ENCODE measurements at places on chromosomes 4 and X.

DNA sequence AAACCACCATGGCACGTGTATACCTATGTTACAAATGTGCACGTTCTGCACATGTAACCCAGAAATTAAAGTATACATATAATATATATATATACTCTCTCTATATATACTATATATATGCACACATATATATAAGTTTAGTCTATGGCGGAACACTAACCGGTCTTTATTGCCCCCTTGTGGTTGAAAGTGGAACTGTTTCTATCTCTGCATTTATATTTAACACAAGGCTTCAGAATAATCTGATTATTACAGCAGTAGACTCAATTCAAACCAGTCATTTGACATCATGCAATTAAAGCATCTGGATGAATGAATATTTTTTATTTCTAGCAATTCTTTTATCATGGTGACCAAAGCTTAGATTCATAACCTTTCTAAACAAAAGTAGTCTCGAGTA is 14.6 kb downstream of the RAB9B start:
- DNase-seq, result peak; percentile 17

GRCh38 chr4:87589531-87589930 is 18.8 kb upstream of the DSPP start:
- DNase-seq, result peak; percentile 76

DNA sequence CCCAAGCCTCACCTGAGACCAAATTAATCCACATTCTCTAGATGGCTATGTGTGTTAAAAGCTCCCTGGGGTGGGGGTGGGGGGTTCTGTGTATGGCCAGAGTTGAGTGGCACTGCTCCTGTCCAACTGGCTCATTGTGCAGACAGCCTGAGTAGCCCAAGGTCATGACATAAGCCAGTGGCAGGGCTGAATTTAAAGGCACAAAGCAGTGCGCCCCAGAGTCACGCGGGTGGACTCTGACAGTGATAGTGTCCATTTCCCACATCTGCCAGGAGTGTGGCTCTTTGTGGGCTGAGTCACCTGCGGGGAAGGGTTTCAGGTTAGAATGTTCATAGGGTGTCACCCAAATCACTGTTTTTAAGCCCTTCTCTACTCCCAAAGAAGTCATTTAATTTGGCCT is 45.4 kb downstream of the SCD5 start:
- DNase-seq, result no peak

DNA sequence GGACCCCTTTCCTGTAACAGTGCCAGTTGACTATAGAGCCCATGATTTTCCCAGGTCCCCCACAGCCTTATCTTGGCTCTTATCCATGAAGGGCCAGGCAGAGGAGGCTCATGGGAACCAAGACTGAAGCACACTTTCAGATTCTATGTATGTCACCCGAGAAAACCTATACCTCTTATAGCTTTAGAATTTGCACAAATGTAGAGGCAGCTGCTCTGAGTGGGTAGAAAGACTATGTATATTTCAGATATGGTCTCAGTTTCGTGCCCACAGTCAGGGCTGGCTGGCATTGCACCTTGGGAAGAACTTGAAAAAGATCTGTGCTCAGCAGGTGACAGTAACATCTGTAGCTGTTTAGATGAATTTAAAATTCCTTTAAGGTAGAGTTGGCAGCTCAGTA is 8.3 kb upstream of the LNX1 start:
- DNase-seq, result no peak

- no peak for DNase-seq
Measured at GRCh38 chrX:134810211-134810610, 151.9 kb upstream of the PLAC1 start.

DNA sequence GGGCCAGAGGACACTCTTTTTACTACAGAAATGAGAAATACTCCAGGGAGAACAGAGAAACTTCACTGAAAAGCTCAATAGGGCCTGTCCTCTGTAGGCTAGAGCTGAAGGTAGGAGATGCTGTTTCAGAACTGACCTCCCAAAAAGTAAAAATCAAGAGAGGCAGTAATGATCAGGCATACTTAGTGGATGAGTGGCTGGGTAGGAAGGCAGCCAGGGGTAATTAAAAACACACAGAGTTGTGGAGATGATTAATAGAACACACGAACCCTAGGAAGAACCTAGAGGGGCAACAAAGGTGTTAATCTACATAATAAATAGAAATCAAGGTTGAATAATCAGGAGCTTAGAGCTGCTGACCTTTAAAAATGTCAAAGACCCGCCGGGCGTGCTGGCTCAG is 582.4 kb upstream of the ADGRL3 start:
- peak; percentile 22 for DNase-seq

- peak; percentile 57 for DNase-seq
Measured at GRCh38 chr4:73883306-73883705, 14.1 kb downstream of the CXCL1 start.

DNA sequence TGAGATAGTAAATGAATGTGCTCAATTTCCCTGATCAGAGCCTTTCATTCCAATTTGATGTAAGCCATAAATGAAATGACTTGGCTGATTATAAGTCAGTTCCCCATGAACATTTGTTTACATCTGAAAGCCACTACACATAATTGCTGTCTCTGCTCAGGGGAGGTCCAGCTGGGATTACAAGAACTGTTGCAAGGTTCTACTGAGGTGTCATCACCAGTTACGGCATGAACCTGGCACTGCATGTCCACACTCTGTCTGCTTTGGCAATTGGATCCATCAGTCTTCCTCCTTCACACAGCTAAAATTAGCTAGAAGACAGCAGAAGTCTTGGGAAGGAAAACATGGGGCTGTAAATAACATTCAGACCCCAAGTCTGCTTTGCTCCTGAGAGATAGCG is 12.8 kb upstream of the MBNL3 start:
- DNase-seq, result no peak

- peak; percentile 57 for DNase-seq
Measured at GRCh38 chr4:67871867-67872266, 11.9 kb downstream of the TMPRSS11D start.

- no peak for DNase-seq
Measured at GRCh38 chr4:7812921-7813320, 126.7 kb downstream of the AFAP1 start.

GRCh38 chrX:28920153-28920943 is 333.1 kb downstream of the IL1RAPL1 start:
- DNase-seq, result no peak
